ENCODE measurements at places on chromosomes 3 and 15.

DNA sequence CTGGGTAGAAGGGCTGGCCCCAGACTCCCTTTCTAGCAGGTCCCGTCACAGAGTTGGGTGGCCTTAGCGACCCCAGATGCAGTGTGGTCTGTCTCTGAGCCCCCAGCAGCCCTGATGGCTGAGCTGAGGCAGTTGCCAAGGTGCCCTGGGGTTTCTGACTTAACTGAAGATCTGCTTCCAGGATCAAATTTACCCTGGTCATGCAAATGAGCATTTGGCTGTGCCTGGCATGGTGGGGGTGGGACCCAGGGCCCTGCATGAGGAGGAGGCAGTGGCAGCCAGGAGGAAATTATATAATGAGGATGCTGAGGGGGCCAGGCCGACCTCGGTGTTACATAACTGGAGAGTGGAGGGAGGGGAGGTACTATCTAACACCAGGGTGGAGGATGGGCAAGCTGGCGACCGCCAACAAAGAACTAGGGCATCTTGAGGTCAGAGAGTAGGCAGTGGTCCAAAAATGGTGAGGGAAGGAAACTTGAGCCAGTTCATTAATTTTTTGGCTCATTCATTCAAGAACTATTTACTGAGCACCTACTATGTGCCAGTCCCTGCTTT, 16.4 kb downstream of the PLEKHO2 start:
- DNase-seq = no peak

GRCh38 chr15:55782901-55783300, 39.9 kb upstream of the PRTG start:
- no peak for DNase-seq

- no peak for DNase-seq
These were observed 101.8 kb upstream of the BCHE start for GRCh38 chr3:165938986-165939540.

- no peak for DNase-seq
These were observed 11.6 kb upstream of the VGLL4 start for GRCh38 chr3:11655196-11655928.

GRCh38 chr3:119733812-119734211, 31.0 kb downstream of the CFAP91 start:
- DNase-seq = no peak

- DNase-seq = no peak
These were observed 171.1 kb upstream of the ICE2 start for GRCh38 chr15:60649845-60650548.

- DNase-seq = no peak
These were observed 70.6 kb downstream of the GOLIM4 start for GRCh38 chr3:168025076-168025475.

GRCh38 chr15:90583471-90584252, 53.9 kb downstream of the CRTC3 start:
- no peak for DNase-seq

DNA sequence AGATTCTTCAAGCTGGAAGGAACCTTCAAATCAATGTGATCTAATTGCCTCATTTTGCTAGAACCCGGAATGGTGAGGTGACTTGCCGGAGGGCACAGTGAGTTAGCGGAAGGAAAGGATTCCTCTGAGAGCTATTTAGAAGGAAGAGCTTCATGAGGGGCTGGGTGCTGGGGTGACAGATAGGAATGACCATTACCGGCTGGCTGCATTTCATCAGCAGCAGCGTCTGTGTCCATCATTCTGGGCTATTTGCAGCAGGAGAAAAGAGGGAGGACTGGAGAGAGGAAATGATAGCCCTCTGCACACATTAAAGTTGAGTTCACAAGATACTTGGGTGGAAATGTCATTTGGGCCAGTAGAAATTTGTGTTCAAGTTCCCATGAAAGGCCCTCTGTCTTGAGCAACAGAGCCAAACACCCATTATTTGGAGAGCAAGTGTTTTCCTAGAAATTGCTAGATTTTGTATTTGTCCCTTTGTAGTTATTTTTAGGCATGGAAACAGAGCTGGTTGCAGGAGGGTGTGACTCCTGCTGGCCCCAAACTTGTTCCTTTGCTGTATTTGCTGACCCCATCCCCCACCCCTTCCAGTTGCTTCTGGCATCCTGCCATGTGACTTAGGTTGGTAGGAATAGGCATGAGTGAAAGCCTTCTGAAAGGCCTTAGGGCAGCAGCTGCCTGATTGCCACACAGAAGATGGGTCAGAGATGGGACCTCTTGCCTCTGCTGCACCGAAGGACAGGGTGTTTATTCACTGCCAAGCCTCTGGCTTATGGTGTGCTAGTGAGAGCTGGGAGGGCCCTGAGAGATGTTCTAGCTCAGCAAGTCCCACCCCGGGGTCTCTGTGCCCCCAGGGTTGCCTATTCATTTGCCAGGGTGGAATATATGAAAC, 87.5 kb upstream of the PLXNA1 start:
- DNase-seq = no peak

DNA sequence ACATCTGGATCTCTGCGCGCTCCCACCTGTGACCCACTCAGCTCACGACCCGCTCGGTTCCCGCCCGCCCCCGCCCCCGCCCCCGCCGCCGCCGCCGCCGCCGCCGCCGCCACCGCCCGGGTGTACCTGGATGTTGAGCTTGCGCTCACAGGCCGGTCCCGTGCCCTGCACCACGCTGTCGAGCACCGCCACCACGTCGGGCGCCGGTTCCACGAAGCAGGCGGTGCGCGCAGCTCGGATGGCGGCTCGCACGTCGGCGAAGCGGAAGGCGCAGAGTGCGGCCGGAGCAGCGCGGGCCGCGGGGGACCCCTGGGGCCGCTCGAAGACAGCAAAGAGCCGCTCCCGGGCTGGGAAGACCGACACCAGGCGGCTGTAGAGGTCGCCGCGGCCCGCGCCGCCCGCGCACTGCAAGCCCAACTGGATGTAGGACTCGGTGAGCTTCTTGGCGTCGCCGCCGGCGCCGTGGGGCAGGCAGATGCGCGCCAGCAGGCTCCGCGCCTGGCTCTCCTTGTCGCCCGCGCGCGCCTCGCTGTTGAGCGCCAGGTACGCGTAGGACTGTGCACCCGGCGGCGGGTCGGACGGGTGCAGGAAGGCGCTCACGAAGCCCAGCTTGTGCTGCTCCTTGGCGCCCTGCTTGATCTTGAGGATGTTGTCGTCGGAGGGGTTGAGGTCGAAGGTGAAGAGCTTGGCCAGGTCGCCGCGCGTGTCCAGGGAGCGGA, 1.1 kb downstream of the PLXND1 start:
- no peak for DNase-seq

GRCh38 chr15:66404532-66404931, 17.8 kb downstream of the MAP2K1 start:
- DNase-seq = no peak

DNA sequence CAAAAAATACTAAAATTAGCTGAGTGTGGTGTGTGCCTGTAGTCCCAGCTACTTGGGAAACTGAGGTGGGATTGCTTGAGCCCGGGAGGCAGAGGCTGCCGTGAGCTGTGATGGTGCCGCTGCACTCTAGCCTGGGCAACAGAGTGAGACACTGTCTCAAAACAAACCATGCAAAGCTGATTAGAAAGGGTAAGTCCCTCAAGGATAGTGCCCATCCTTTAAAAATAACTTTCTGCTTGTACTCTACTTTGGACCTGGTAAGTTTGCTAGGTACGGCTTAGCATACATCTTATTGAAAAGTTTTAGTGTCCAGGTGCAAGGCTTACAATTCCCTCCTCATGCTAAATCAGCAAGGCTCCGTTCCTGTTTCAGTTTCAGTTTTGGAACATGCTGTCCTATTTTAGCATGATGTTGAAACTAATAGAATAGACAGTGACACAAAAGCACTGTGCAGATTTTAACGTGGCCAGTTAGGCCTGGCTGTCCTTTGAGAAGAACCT, 21.4 kb downstream of the FEM1B start:
- DNase-seq = no peak

- DNase-seq = no peak
These were observed 17.3 kb downstream of the CACNA2D3 start for GRCh38 chr3:54139630-54140029.

- DNase-seq = no peak
These were observed 235.3 kb downstream of the ABHD5 start for GRCh38 chr3:43926055-43926454.

GRCh38 chr15:87538327-87538834, 718.2 kb downstream of the NTRK3 start:
- DNase-seq = no peak

- no peak for DNase-seq
These were observed 95.1 kb upstream of the PHLDB2 start for GRCh38 chr3:111763968-111764367.

DNA sequence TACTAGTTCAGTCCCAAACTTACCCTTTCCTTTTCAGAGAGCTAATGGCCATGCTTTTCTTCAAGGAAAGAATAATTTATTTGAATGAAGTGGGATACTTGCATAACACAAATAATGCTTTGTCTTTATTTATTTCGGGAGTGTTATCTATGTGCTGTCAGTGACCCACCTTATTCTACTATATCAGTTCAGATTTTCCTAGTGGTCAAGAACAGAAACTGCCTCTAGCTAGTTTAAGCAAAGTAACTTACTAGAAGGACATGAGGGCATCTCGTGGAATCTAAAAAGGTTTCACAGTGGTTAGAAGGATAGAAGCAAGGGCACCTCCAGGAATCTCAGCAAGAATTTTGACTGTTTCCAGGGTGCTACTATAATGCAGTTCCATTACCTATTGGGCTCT, 3.8 kb upstream of the TIMMDC1 start:
- DNase-seq = no peak

GRCh38 chr3:168524129-168524528, 428.4 kb upstream of the GOLIM4 start:
- DNase-seq = no peak

DNA sequence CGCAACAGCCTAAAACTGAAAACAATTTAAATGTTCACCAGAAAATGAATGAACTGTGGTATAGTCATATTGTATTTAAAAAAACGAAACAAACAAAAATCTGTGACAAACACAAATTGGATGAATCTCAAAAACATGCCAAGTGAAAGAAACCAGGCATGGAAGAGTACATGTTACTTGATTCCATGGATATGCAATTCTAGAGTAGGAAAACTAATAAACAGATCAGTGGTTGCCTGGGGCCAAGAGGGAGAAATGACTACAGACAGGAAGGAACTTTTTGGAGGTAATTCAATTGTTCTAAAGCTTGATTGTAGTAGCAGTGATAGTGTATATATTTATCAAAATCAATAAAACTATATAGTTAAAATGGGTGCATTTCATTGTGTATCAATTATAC, 16.8 kb downstream of the UBE3A start:
- DNase-seq = no peak

- no peak for DNase-seq
These were observed 33.5 kb upstream of the PPARG start for GRCh38 chr3:12255393-12255792.

- no peak for DNase-seq
These were observed 273.9 kb upstream of the LRTM1 start for GRCh38 chr3:55201779-55202178.

DNA sequence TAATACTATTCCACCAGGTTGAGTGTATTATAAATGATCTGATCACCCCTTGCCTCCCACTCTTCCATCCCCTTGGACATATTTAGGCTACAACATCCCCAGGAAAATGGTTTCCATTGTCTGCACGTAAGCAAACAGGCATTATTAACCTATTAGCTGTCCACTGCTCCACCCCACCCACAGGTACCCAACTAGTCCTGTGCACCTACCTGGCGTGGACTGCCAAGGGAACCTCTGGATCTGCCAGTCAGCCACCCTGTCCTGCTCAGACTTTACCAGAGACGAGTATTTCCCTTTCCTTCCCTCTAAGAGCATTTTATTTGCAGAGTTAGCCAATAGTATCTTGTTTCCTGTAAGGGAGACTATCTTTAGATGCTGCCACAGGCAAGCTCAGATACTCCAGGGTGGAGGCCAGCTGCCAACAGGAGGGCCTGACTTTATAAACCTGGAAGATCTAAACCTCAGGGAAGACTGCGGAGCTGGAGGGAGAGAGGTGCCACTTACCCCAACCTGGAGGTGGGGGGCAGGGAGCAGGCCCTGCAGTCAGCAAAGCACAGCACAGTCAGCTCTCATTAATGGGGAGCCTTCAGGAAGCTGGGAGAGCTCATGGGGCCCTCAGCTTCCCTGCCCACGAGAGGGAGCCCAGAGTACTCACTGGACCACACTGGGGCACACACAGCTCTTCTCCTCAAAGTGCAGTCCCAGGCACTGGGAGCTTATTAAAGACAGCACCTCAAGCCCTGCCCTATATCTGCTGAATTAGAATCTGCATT, at the start of gene CX3CR1:
TSS of gene CX3CR1 (minus strand) at position 292 of the 773 bp plus-strand sequence. CDS start 13,527 bp downstream, outside the sequence.
- DNase-seq = no peak

DNA sequence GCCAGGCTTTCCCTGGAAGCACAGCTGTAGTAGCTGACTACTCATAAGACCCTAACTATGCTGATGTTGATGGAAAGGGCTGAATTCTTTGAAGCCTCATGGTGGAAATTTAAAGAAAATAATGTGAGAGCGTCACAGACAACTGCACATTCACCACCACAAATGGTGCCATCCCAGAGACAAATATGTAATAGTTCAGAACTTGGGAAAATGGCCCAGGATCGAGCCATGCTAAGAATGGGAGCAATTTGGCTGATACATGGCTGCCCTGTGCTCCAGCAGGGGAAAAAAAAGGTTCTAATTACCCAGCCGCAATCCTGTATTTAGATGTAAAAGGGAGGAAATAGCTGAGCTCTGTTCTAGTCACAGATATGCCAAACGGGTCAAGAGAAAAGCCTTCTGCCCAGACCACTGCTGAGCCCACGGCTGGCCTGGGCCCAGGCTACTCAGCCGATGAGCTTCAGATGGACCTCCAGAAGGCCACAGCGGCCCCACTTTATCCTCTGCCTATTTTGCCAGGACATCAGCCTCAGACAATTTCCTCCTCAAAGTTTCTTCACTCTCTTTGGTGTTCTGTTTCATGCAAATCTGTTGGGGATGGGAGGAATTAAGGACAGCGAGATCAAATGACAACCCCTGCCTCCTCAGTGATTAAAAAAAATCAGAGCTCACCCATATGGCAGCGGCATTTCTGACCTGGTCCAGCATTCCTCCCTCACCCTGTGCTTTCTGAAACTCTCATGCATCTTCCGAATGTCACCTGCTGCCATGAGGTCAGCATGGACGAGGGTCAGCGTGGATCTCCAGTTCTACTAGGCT, 54.5 kb upstream of the MEX3B start:
- no peak for DNase-seq

DNA sequence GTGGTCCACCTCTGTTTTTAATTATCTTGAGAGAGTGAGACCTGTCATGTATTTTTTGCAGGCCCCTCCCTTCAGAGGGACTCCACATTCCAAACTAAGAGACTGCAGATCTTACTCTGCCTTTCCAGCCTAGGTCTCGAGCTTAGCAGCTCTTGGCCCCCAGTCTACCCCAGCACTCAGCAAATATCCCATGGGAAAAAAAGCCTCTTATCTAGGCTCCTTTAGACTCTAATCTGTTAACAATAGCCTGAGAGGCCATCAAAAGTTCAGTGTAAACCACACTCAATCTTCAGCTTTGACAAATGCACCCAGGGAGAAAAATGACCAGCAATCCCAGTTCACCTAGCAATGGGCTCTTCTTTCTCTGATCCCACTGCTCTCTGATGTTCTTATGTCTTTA, 8.6 kb upstream of the BLM start:
- no peak for DNase-seq

DNA sequence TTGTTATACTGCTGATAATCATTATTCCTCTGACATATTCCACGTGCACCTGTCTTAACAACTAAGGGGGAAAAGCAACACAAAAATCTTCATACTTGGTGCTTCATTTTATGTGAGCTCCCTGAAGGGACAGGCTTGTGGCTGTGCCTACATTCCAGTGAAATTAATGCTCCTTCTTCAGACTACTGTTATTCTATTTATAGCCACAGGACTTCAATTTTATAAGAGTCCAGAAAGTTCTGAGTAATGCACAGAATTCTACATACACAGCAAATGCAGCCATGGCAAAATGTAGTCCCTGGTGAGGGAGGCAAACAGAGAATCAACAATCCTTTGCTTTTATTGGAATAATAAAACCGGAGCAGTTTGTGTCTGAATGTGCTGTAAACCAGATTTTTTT, 417.1 kb downstream of the RBMS3 start:
- DNase-seq = no peak

Measured in fibroblast of skin of left biceps (primary cell).